ENCODE measurements at places on chromosomes 4 and X.

DNA sequence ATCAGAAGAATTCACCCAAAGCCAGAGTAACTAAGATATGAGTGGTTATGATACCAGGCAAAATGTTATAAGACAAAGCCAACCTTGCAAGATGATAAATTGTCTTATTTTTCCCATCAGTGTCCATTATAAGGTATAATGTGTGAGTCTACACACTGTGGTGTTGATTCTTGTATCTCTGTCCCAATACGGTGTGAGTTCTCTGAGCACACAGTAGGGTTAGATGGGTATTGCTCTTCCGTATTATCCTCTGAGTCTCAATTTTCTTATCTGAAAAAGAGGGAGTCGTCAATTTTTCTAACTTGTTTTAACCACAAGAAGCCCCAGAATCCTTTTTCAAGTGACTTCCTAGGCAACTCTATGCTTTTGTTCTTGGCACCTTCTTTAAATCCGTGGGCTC, 69.9 kb downstream of the HMGB2 start:
- no peak for DNase-seq

GRCh38 chrX:63428348-63428747, 77.2 kb upstream of the SPIN4 start:
- no peak for DNase-seq

DNA sequence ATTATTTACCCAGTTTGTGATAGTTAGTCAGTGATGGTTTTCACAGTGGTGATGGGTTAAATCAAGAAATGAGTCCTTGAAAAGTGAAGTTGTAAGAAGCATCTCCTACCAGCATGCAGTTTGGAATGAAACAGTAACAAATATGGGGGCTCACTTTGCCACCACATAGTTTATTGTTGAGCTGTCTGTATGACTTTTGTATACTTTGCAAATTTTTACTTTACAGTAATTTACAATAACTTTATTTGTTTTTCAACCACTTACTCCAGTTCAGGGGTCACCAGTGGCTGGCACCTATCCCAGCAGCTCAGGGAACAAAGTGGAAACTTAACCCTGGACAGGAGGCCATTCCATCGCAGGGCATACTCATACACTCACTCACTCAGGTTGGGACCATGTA, 64.5 kb upstream of the ANKRD50 start:
- DNase-seq, result no peak

DNA sequence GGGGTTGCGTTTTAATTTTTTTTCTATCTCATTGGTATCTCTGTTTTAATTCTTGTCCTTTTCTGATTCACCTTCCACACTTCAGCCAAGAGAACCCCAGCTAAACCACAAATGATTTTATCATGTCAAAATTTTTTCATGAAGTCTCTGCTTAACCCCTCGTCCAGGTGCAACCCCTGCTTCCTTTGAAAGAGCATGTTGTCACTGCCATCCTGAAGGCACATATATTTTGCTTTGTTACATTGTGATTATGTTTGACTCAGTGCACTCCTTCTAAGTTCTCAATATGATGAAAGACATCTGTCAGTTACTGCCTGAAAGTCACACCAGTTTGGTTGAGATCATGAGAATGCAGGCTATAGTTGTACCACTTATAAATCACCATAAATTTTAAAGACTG, 99.9 kb upstream of the FMR1 start:
- DNase-seq, result no peak

- DNase-seq, result no peak
These were observed 82.4 kb downstream of the MTNR1A start for GRCh38 chr4:186472948-186473347.

DNA sequence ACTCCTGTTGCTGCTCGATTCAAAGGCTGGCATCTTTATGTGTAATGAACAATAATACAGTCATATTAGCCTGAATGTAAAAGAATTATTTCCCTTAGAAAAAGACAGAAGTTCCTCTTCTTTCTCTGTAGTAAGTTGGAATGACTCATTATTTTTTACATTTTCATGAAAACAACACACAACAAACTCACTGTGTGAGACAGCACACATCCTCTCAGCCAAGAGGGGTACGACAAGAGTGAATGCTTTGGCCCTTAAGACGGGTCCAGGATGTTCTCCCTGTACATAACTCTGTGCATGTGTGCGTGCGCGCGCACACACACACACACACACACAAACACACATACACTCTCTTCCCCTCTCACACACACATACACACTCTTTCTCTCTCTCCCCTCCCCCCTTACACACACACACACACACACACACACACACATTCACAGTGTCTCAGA, 72.8 kb downstream of the MANBA start:
- DNase-seq, result no peak

DNA sequence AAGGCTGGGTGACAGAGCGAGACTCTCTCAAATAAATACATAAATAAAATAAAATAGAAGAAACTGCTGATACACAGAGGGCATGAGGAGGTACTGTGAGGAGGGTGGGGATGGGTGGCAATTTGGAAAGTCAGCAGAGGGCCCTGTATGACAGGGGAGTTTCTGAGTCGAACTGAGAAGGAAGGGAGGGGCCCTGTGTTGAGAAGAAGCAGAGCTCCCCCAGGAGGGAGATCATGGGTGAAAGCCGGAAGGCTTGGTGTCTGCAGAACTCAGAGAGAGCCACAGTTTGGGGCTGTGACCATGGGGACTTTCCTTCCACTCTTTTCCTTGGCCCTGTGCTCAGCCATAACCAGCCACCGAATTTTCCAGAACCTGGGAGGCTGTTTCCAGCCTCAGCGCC, 24.8 kb upstream of the AFAP1 start:
- DNase-seq, result no peak

GRCh38 chr4:8004066-8004465, 64.4 kb upstream of the AFAP1 start:
- DNase-seq, result no peak

DNA sequence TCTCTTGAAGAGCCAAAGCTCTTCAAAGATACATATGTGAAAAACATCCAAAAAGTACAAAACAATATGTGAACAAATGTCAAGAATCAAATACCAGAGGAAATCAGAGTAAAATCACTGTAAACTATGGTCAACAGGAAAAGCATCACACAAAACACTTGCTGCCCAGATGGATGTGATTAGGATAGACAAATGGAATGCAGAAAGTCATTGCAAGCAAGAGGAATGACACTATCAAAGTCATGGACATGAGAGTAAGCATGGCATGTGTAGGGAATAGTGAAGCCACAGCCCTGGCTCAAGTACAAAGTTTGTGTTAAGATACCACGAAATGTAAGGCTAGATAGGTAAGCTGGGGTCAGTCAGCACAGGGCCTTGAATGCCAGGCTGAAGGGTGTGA, 37.7 kb downstream of the CLDN2 start:
- DNase-seq, result no peak

GRCh38 chr4:113088050-113088449, 38.6 kb downstream of the ANK2 start:
- DNase-seq, result no peak

DNA sequence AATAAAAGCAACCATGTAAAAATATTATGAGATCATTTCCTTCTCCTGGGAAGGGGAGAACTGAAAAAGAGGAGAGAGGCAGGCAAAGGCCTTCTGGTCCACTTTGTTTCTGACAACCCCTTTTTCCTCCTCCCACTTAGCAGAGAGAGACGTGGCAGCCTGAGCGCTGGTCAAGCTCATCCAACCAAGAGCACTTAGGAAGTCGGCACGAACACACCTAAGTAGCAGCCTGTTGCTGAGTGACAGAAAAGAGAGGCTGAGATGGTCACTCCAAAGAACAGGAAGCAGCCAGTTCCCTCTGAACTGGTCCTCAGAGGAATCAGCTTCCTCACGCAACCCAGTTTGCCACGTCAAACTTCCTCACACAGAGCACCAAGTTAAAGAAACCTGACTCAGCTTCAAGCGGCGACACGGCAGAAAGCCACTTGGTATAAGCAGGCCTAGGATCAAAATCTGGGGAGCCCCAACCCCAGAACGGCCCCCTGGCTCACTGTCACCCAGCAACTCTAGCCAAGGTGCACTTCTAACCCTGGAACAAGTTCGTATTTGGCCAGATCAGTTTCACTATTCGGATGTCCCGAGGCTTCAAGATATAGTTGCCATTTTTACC, 861 bp downstream of the SEC24D start:
- DNase-seq, result peak; percentile 24

GRCh38 chrX:74063426-74064155, 240.4 kb upstream of the ZCCHC13 start:
- no peak for DNase-seq

DNA sequence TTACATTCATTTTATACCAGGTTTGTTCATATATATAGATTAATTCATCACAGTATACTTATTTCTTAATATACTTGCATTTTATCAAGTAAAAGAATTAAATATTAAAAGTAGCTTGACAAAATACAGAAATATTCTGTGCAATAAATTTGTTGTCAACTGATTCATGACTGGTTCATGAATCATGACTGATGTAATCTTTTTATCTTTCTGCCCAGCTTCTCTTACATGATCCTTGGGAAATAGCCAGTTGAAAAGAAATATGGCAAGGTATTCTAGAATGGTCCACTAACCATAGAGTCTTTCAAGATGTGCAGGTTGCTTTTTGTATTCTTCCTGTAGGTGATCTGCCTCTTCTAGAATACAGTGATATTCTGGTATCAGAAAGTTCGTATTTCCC, 4.2 kb upstream of the CCNA2 start:
- DNase-seq, result no peak
